ENCODE measurements at places on chromosomes 1 and 21.

- no peak for DNase-seq
Measured at GRCh38 chr1:55814967-55815366, 599.8 kb upstream of the USP24 start.

DNA sequence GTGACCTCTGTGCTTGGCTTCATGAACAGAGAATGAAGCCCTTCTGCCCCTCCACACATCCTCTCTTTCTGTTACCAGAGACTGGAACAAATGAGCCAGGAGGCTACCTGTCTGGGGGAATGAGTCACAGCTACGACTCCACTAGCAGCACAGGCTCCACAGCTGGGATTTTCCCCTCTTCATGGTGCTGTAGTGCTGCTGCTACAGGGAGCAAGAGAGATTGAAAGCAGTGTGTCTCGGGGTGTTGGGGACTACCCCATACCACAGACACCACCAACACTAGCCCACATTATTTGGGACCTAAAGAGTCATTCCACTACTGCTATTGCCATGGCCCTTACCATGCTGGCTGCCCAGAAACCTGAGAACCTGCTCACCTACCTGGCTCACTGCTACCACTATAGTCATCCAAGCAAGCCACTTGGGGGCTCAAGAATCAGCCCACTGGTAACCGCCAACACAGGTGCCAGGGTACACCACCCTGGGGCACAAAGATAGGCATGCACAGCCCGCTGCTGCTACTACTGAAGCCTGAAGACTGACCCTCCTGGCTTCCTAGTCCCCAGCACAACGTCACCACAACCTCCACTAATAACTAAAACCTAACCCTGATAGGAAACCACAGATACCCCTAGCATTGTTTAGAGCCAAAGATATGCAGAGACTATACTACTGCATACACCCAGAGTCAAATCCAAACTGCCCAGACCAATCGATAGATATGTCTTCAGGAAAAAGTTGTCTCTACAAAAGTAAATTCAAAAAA lies 17.7 kb downstream of the CD1E start:
- DNase-seq: no peak

GRCh38 chr1:24984800-24985522 lies 54.9 kb upstream of the RUNX3 start:
- DNase-seq: peak; percentile 33

- no peak for DNase-seq
Measured at GRCh38 chr1:119737040-119737682, 25.4 kb downstream of the PHGDH start.

DNA sequence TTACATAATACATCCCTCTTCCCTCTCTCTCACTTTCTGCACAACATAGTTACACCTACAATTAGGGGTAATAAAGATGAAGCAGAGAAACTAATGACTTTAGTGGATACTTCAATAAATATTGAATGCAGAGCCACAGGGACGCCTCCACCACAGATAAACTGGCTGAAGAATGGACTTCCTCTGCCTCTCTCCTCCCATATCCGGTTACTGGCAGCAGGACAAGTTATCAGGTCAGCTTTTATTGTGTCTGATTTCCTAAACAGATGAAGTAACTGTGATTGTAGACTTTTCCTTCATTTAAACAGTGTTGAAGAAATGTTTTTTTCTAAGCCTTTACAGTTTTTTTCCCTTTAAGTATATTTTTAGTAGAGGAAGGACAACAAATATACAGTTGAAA lies 281.6 kb downstream of the TPR start:
- DNase-seq: no peak

GRCh38 chr1:203656796-203657747 lies 30.4 kb downstream of the ATP2B4 start:
- DNase-seq: no peak

- no peak for DNase-seq
Measured at GRCh38 chr1:228017356-228018124, 10.7 kb downstream of the WNT3A start.

DNA sequence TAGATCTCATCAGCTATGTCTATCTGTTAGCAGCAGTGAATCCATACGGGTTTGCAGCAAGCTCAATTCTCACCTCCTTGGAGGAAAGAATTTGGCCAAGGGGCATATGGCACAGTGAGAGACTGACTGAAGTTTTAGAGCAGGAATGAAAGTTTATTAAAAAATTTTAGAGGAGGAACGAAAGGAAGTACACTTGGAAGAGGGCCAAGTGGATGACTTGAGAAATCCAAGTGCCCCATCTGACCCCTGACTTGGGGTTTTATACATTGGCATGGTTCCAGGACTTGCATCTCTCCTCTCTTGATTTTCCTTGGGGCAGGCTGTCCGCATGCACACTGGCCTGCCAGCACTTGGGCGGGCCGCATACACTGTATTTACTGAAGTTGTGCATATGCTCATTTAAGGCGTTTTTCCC lies 9.2 kb upstream of the OSBPL9 start:
- DNase-seq: no peak

GRCh38 chr1:4367230-4367777 lies 287.1 kb upstream of the AJAP1 start:
- no peak for DNase-seq

DNA sequence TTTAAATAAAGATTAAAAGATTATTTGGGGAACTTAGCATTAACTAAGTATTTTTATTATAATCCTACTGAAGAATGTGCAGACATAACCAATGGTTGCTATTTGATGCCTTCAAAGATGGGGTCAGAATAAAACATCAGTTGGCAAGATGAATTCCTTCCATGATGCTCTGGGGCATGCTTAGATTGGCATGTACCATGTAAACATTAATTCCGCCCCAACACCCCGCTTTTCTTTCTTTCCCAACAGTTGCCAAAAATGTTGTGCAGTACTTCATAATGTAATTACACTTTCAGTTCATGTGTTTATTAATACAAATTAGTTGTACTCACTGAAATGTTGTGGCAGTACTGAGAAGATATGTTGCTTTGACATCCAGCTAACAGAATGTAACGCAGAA lies 82.6 kb downstream of the SPAG17 start:
- no peak for DNase-seq

GRCh38 chr21:18384771-18385170 lies 18.8 kb downstream of the TMPRSS15 start:
- DNase-seq: no peak

- DNase-seq: no peak
Measured at GRCh38 chr1:115728341-115728740, 40.2 kb downstream of the CASQ2 start.

GRCh38 chr1:89761901-89762300 lies 58.9 kb upstream of the LRRC8D start:
- DNase-seq: no peak

DNA sequence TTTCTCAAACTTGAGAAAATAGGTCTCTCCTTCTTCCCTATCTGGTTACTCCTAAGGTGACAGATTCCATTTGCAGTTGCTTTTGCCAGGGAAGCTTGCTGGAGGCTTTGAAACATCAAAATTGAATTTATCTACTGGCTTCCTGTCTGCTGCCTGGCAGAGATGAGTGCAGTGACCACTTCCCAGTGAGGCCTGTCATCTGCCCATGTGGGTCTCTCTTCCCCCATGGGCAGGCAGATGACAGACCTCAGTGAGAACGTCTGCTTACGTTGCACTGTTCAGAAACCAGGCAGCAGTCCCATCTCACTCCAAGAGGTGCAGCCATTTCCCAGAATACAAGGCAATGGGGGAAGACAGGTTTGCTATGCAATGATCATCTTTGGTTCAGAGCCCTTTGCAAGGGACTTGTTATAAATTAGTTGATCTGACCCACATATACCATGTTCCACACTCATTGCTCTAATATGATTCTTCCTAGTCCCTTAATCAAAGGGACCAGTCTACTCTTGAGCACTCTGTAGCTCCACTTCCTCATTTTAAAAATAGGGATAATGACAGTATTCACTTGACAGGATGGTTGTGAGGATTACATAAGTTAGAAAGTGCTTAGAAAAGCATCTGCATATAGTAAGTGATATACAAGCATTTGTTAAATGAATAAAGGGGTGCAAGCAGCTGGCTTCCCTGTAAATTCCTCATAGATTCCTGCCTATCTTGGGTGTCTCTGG lies 10.6 kb downstream of the PGBD5 start:
- no peak for DNase-seq

- DNase-seq: no peak
Measured at GRCh38 chr1:67780637-67781036, 52.6 kb downstream of the GNG12 start.

- DNase-seq: no peak
Measured at GRCh38 chr1:69172003-69173000, 395.4 kb upstream of the LRRC7 start.

- DNase-seq: no peak
Measured at GRCh38 chr1:33143176-33143575, 38.7 kb downstream of the TRIM62 start.

GRCh38 chr1:175191659-175192058 lies 917 bp downstream of the KIAA0040 start:
- peak; percentile 27 for DNase-seq

DNA sequence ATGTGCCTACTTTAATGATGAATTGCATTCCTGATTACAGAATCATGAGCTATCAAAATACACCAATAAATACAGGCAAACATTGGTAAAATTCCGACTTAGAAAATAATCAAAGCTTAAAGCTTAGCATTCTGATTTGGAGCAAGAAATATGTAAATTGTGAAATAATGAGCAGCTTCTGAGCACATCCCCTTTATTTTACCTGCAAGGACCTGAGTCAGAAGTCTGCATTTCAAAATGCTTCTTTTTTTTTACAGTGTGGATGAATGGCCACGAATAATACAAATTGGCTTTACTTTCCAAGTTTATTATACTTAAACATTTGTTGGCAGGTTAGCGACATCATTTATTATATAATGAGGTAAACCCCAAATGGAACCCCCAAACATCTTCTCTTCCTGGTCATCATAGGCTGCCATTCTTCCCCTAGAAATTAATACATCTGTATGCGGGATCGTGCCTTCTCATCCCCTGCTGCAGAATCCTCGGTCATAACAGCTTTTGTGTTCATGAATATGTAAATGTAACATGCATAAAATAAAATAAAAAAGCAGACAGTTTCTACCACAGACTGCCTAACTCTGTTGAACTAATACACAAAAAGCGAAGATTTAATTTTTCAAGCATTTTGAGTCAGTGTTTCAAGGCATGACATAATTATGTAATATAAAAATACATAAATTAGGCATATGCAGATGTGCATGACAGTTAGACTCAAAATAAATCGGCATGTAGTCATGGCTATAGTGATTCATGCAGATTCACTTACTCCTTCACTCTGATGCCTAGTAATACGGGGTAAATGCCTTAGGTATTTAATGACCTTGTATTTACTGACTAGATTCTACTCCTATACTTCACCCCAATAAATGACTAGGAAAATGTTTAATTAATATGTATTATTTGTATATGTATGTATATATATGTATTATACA lies 339.7 kb downstream of the USP25 start:
- no peak for DNase-seq

DNA sequence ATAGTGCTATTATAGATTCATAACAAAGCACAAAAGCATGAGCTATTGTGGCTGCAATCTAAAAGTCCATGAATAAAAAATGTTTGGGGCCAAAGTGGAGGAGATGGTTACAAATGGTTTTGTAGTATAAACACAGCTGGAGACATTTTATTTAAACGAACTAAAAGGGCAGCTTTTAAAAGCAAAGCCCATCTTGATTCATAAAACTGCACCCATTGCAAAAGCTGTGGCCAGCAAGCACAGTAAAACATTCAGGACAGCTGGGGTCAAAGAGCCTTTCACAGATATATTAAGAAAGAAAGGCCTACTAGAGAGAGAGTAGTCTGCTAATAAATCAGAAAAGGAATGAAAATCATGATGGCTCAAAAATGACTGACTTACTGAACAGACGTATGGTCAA lies 520.8 kb downstream of the NUF2 start:
- DNase-seq: no peak

DNA sequence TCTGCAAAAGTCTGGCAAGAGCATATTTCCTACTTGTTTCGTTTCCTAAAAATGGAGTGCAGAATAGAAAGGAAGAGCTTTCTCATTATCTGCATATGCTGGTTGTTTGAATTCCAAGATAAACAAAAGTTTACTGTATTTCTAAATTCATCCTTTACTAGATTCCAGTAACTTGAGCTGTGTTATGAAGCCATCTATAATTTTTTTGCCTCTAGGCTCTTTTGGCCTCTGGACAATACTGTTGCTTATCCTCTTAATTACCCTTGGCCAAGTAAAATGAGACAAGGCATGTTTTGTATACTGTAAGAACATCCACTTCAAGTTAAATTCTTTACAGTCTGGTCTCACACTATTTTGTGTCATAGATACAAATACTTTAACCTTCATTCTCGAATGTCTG lies 45.6 kb upstream of the HFM1 start:
- DNase-seq: no peak

DNA sequence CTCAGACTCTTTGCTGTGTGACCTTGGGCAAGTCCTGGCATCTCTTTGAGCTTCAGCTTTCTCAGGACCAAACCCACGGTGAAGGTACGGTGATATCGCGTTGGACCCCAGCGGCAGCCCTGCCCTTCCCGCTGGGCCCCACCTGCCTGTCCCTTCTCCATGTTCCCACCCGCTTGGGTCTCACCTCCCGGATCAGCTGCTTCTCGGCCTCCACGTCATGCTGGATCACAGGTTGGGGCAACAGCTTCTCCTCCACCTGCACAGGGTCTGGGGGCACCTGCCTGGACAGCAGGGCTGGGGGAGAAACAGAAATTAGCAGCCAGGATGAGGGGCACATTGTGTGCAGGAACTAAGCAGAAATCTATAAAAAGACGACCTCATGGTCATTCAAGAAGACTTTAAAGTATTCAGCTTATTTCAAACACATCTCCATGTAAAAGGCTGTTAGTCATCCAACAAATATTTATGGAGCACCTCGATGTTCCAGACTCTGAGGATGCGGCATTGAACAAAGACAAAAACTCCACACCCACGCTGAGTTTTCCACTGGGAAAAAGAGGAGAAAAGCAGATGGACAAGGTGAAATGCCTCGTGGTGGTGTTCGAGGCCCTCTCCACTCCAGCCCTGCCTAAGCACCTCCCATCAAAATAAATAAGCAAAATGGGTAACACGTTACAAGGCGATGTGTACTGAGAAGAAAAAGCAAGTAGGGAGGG lies 19.5 kb downstream of the KIF17 start:
- DNase-seq: no peak

DNA sequence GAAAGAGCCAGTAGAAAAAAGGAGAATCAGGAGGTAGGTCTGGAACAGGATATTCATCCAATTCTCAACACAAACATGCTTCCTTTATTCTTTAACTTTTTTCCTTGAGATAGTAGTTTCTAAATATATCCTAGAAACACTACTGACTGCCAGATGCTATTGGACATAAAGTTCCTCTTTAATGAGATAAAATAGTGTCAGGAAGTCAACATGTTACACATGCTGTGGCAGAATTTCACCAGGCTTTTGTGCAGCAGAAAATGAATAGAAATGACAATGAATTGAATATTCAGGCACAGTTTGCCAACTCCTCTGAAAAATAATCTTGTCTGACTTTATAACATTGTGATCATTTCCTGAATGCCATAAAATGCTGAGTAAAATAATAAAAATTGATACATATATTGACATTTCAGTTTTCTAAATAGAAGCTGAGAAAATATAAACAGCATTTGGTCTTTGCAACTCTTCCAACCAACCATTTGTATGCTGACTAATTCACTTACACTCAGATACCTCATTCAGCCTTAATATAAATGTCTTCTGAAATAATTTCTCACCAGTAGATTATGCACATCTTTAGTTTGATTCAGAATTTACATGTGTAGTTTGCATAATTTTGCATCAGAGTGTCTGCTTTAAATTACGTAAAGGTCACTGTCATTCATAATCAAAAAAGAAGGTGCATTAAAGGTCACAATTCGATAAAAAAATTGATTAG lies 486.1 kb upstream of the ADGRL2 start:
- no peak for DNase-seq

- no peak for DNase-seq
Measured at GRCh38 chr1:203954788-203955552, 93.6 kb downstream of the SNRPE start.

GRCh38 chr1:118963456-118964430 lies 24.4 kb downstream of the TBX15 start:
- DNase-seq: no peak

Data from DND-41 (cell line).